ENCODE measurements at places on chromosomes 3 and 15. TPM values are rescaled to one million over a fixed set of nuclear protein-coding genes. Genes with fewer than 3 reads are reported as not detected.

DNA sequence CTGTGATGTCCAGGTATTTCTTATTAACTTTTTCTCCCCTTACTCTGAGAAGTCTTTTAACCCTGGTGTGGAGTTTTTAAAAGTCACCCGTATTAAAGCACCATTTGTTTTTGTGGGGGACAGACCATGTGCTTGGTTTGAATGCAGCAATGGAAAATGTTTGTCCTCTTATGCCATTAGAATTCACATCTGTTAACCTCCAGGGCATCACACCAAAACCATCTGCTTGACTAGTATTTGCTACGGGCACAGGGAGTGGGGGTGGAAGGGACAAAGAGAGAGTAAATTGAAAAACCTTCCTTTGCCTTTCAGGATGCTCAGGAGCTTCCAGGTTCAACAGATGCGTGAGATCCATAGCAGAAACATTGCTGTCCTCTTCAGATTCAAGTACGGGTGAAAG, 61.4 kb upstream of the GOLGA8B start:
- no peak for DNase-seq

DNA sequence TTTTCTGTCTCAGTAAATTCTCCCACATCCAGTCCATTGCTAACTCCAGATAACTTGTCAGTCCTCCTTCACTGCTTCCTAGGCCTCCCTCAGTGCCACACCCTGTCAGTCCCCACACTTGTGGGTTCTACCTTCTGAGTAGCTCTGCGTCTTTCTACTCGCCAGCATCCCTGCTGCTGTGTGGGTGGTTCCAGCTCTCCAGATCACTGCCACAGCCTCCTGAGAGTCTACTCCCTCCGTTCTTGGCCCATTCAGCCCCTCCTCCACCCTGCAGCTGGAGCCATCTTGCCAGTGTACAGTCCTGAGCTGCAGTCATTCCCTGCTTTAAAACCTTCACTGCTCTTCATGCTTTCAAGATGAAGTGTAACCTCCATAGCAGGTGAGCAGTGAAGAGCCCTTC, 45.3 kb downstream of the MAP2K5 start:
- DNase-seq, result no peak

The GPR15 gene
- not detected for total RNA-seq

DNA sequence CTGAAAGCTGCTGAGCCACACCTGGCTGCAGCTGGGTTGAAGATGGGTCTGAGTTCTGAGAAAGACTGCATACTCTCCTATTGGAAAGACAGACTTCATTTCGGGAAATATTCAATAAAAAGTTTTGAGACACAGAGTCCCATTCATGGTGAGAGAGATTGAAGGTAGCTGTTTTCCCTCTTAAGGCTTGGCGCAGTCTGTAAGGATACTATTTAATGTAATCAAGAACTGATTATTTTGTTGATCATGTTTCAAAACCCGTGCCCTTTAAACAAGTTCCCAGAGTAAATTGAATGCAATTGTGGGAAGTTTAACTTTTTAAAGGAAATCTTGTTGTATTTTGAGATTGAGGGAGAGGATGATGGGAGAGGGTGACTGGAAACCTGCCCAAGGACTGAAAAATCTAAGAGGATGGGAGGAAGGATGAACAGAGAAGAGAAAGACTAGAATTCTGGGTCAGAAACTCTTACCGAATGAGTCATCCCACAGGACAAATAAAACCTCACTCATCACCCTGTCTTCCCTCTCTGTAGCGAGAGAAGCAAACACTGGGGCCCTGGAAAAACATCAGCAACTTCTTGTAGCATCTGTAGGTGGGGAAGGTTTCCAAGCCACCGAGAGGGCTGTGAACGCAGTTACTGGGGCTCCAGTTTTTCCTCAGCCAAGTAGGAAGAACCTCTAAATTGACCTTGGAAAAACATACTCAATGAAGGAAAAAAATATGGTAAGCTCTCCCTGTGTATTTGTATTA, 193.2 kb upstream of the TPRG1 start:
- DNase-seq, result no peak

GRCh38 chr3:61358364-61358763, 107.1 kb upstream of the FHIT start:
- DNase-seq, result peak; percentile 67

DNA sequence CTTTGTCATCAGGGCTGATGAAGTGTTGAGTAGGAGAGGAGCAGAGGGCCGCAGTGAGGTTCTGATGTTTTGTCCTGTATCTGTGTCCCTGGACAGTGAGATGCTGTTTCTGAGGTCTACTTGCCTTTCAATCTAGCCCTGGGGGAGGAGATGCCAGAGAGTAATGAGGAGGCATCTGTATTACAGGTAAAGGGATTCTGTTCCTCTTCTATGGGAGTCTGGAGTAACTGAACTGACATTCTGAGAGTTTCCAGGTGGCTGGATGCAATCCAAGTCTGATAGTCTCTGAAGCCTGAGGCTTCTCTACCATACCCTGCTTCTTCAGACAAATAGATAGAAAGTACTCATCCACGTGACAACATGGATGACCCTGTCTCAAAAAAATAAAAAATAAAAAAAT, 60.9 kb downstream of the IL12A start:
- no peak for DNase-seq

GRCh38 chr3:188834349-188834748, 337.4 kb upstream of the TPRG1 start:
- no peak for DNase-seq

GRCh38 chr3:138180375-138181029, 5.8 kb upstream of the DBR1 start:
- DNase-seq, result no peak
